ENCODE measurements at places on chromosomes 7 and 10.
A peak's percentile ranks its signal among the peaks of the same experiment; 100 is the strongest.

DNA sequence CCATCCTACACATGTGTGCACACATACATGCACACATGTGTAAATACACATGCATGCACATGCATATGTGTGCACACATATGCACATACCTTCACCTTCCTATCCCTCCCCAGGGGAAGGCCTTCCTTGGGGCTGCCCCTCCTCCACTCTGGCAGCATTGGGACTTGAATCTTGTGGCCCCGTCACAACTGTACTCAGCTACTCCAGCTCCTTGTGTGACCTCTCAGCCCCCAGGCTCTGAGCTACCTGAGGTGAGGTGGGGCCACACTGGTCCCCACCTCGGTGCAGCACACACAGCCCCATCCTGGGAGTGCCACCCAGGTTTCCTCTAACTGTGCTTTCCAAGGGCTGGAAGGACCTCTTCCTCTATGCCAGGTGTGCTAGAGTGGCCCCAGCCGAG is 116.0 kb downstream of the LHPP start:
- no peak for DNase-seq
- no peaks in the 10 kb centered on the region for H3K4me1 ChIP-seq
- no peak overlapping the region for H3K4me3 ChIP-seq
- H3K36me3 ChIP-seq = no peaks in the 10 kb centered on the region
- H3K27me3 ChIP-seq = no peaks in the 10 kb centered on the region

GRCh38 chr10:111128331-111129180 is 51.7 kb downstream of the ADRA2A start:
- peak overlapping the region; percentile 42 for H3K27ac ChIP-seq
- H3K4me3 ChIP-seq = peak overlapping the region; percentile 55
- peaks cover 12% of the 10 kb centered on the region for H3K4me1 ChIP-seq
- peak; percentile 25 for DNase-seq

GRCh38 chr7:120949393-120949911 is 1.1 kb upstream of the ING3 start:
- peak overlapping the region; percentile 70 for H3K4me3 ChIP-seq
- peaks cover 15% of the 10 kb centered on the region for H3K4me1 ChIP-seq
- H3K27me3 ChIP-seq = no peaks in the 10 kb centered on the region
- DNase-seq = no peak
- no peak overlapping the region for H3K27ac ChIP-seq

DNA sequence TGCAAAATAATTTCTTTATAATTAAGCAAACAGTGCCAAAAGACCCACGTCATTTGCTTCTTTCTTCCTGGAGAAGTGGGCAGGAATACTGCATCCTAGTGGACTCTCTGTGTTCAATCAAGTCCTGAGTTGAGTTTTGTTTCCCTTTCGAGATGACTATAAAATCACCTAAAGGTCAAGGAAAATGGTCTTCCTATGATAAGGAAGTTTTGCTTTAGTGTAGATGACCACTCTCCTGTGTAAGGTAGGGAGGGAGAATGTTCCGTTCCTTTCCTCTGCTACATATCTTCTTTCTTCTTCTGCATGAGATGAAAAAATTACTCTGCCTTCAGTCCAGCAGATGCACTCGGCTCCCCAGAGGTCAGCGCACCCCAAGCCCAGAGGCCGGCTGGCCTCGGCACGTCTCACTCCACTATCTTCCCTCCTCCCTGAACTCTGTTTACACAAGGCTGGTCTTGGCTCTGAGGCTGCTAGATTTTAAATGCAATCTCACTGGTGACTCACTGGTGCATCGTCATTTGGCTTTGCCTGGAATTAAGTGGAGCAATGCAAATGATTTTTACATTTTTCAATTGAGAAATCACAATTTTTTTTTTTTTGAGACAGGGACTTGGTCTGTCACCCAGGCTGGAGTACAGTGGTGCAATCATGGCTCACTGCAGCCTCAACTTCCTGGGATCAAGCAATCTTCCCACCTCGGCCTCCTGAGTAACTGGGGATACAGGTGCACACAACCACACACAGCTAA is 18.6 kb upstream of the VDAC2 start:
- H3K36me3 ChIP-seq = no peaks in the 10 kb centered on the region
- no peak overlapping the region for H3K4me3 ChIP-seq
- peak overlapping the region; percentile 40 for H3K27ac ChIP-seq
- H3K27me3 ChIP-seq = no peaks in the 10 kb centered on the region
- H3K4me1 ChIP-seq = no peaks in the 10 kb centered on the region

DNA sequence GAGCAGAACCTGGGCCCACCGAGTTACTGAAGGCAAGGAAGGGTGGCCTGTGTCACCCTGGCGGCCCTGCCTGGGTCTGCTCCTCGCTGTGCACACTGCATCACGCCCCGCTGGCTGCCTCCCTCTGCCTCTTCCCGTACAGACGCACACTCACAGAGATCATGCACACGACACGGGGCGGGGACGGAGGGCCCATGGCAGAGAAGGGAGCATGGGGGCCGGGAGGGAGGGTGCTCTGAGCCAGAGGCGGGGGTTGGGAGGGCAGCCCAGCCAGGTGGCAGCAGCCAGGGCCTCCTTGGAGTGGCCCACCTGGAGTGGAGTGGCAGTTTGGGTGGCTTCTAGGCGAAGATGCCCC is 16.6 kb downstream of the BUD23 start:
- no peak overlapping the region for H3K4me3 ChIP-seq
- H3K36me3 ChIP-seq = peaks cover 49% of the 10 kb centered on the region
- H3K27ac ChIP-seq = no peak overlapping the region
- H3K27me3 ChIP-seq = no peaks in the 10 kb centered on the region
- no peaks in the 10 kb centered on the region for H3K4me1 ChIP-seq

DNA sequence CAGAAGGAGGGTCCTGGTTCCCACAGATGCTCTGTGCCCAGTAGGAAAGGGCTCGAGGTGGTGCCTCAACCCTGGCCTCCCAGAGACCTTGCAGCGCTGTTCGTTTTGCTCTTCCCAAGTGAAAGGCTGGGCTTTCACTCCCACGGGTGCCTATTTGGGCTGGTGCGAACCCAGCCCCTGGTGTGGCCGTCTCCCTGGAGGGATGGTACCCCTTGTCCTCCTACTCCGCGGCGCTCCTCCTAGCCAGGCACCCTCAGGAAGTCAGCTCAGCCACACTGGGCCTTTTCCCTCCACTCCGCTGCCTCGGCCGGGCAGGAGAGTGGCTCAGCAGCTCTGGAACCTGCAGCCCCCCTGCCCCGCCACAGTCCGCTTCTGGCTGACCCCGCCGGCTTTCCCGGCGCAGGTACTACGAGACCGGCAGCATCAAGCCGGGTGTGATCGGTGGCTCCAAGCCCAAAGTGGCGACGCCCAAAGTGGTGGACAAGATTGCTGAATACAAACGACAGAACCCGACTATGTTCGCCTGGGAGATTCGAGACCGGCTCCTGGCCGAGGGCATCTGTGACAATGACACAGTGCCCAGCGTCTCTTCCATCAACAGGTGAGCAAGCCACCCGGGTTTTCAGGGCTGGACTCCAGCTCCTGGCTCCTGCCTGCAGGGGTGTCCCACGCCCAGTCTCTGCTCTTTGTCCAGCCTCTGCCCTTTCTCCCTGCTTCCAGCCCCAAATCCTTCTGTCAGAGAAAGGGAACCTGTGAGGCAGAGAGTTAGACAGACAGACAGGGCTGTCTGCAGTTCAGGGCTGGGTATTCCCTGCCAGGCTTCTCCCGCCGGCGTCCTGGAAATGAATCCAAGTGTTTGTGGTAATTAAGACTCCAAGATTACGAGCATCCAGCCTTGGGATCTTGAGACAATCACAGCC is 5.2 kb downstream of the PAX2 start:
- H3K36me3 ChIP-seq = no peaks in the 10 kb centered on the region
- peaks cover 90% of the 10 kb centered on the region for H3K27me3 ChIP-seq
- H3K4me1 ChIP-seq = peaks cover 23% of the 10 kb centered on the region
- H3K27ac ChIP-seq = no peak overlapping the region
- H3K4me3 ChIP-seq = no peak overlapping the region
- no peak for DNase-seq

GRCh38 chr7:114303301-114303700 is 111.3 kb upstream of the FOXP2 start:
- H3K36me3 ChIP-seq = no peaks in the 10 kb centered on the region
- no peaks in the 10 kb centered on the region for H3K4me1 ChIP-seq
- H3K27me3 ChIP-seq = no peaks in the 10 kb centered on the region

DNA sequence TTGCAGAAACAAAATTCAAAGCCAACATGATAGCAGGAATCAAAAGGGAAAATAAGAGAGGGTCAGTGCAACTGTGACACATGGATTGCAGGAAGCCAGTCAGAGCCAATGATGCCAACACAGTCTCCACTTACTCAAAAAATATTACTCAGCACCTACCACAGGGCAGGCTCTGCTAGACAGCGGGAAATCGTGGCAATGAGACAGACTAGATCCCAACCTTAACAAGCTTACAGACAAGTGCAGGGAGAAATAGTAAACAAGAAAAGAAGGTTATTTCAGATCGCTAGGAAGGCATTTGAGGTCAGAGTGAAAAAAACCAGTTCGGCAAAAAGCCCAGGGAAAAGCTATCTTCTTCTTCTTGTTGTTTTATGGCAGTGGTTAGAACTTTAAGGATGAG is 45.2 kb upstream of the NPFFR1 start:
- H3K4me3 ChIP-seq = no peak overlapping the region
- no peaks in the 10 kb centered on the region for H3K36me3 ChIP-seq
- peaks cover 56% of the 10 kb centered on the region for H3K4me1 ChIP-seq

DNA sequence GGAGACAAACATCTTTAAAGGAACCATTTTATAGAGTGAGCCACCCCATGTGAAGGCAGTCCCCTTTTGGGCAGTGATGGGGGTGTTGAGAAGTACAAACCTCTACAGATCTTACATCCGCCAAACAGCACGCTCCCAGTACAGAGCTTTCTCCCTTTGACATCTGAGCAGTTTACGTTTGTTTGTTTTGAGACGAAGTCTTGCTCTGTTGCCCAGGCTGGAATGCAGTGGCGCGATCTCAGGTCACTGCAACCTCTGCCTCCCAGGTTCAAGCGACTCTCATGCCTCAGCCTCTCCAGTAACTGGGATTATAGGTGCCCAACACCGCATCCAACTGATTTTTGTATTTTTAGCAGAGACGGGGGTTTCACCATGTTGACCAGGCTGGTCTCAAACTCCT is 128.9 kb downstream of the CCDC3 start:
- H3K4me1 ChIP-seq = no peaks in the 10 kb centered on the region
- no peaks in the 10 kb centered on the region for H3K36me3 ChIP-seq
- no peak overlapping the region for H3K27ac ChIP-seq
- no peaks in the 10 kb centered on the region for H3K27me3 ChIP-seq
- no peak overlapping the region for H3K4me3 ChIP-seq

- no peaks in the 10 kb centered on the region for H3K36me3 ChIP-seq
- H3K27ac ChIP-seq = no peak overlapping the region
- H3K4me1 ChIP-seq = peaks cover 5% of the 10 kb centered on the region
- no peak for DNase-seq
These were observed 4.1 kb downstream of the COL1A2 start for GRCh38 chr7:94398841-94399240.

- DNase-seq = no peak
- H3K27ac ChIP-seq = peak overlapping the region; percentile 45
- no peaks in the 10 kb centered on the region for H3K36me3 ChIP-seq
- no peaks in the 10 kb centered on the region for H3K27me3 ChIP-seq
- H3K4me1 ChIP-seq = peaks cover 60% of the 10 kb centered on the region
- H3K4me3 ChIP-seq = no peak overlapping the region
These were observed 23.0 kb downstream of the SMURF1 start for GRCh38 chr7:99120916-99121315.

DNA sequence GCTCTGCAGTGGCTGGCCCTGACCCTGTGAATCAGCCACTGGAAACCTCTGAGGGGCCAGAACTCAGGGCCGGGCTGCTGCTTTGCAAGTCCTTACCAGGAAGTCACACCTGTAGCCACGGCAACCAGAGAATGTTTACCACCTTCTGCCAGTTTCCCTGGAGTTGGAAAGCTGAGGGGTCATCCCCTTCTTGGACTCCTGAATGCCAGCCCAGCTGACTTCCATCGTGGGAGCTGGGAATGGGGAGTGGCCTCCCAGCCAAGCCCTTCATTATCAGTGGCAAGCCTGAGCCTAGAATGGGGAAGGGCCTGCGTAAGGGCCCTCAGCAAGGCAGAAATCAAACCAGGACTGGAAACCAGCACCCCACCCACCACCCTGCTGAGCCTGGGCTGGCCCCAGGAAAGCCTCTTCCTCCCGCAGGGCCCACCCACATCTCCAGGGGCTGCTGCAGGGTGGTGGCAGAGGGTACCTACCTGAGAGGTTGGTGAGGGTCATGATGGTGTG is 6.5 kb upstream of the CRHR2 start:
- H3K4me1 ChIP-seq = peaks cover 5% of the 10 kb centered on the region
- H3K4me3 ChIP-seq = no peak overlapping the region
- DNase-seq = no peak
- H3K27me3 ChIP-seq = no peaks in the 10 kb centered on the region
- H3K36me3 ChIP-seq = no peaks in the 10 kb centered on the region
- no peak overlapping the region for H3K27ac ChIP-seq

DNA sequence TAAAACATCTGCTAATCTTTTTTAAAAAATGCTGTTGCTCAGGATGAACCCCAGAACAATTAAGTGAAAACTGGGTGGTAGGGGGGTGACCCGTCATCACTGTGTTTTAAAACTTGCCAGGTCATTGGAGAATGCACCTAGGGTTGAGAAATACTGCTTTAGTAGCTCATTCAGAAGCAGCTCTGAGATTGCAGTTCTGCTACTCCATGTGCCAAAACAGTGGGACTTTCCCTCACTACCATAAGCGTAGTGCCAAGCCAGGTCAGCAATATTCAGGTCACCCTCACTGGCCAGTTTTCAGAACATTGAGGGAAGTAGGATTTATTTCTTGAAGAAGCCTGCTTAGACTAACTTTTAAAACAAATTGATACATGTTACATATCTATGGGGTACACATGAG is 5.2 kb downstream of the STEAP2 start:
- H3K4me1 ChIP-seq = no peaks in the 10 kb centered on the region
- no peak overlapping the region for H3K4me3 ChIP-seq
- no peaks in the 10 kb centered on the region for H3K27me3 ChIP-seq
- no peak for DNase-seq
- H3K27ac ChIP-seq = no peak overlapping the region
- H3K36me3 ChIP-seq = no peaks in the 10 kb centered on the region

GRCh38 chr7:54743580-54743979 is 15.4 kb downstream of the SEC61G start:
- no peak for DNase-seq
- peaks cover 10% of the 10 kb centered on the region for H3K36me3 ChIP-seq
- H3K4me1 ChIP-seq = no peaks in the 10 kb centered on the region

- H3K27ac ChIP-seq = no peak overlapping the region
- no peak overlapping the region for H3K4me3 ChIP-seq
- no peak for DNase-seq
- H3K27me3 ChIP-seq = no peaks in the 10 kb centered on the region
- no peaks in the 10 kb centered on the region for H3K4me1 ChIP-seq
These were observed 17.2 kb upstream of the FAM170B start for GRCh38 chr10:49151025-49151445.

DNA sequence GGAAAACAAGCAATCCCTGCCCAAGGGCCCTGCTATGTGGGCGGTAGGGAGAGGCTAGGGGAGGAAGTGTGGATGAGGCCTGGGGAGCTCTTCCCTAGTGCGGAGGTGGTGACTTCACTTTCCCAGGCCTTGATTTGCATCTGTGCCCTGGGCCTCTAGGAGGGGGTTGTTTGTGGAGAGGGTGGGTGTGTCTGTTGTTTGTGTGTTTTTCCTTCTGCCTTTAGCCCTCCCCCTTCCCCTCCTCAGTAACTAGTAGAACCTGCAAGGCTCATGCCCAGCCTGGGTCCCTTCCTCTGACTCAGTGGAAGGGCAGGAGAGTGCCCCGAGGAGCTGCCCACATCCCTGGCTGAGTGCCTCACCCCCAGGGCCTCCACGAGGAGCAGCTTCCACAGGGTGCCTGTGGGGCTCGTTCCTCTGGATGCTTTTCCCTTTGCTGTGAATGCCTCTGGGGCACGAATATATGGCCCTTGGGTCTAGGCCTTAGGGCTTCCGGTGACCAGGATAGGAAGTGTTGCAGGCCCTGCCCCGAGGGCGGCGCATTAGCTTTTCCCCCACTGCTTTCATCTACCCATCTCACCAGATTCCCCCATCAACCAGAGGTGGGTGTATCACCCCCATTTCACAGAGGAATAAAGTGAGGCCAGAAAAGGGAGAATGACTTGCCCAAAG is 89.4 kb upstream of the DUSP5 start:
- H3K4me3 ChIP-seq = no peak overlapping the region
- DNase-seq = no peak
- H3K27me3 ChIP-seq = no peaks in the 10 kb centered on the region
- no peaks in the 10 kb centered on the region for H3K4me1 ChIP-seq

All from gastrocnemius medialis (tissue), 4 donors.